Brain (organoid and tissue), 16 donors: ENCODE measurements at places on chromosomes 13 and 19.
A peak's percentile ranks its signal among the peaks of the same experiment; 100 is the strongest.

DNA sequence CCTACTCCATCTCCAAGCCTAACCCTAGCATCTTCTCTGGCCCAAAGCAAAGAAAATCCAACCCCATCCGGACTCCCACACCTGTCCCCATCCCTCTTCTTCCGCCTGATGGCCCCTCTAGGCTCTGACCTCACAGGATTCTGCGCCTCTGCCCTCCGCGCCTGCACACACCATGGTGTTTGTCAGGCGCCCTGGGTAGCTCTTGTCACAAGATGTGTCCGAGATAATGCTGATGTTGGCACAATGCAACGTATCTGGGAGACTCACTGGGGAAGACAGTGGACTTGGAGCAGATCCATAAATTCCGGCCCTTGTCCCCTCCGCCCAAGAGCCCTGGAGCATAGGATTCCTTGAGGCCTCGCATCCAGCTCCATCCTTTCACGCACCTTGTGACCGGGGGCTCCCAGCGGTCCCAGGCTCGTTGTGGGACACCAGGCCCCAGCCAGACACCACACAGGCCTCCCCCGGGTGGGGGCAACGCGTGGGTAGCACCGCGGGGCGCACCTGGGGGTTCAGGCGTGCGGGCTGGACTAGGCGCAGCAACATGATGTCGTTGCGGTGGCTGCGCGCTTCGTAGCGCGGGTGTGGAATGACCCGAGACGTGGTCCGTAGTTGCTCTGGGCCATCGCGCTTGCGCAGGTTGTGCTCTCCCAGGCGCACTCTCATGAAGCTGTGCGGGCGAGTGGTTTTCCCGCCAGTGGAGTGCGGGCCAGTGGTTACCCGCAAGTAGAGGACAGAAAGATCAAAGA, 3.1 kb upstream of the KLK1 start:
- no peak for DNase-seq

GRCh38 chr13:45773236-45773635, 71.1 kb downstream of the CBY2 start:
- no peak for DNase-seq

DNA sequence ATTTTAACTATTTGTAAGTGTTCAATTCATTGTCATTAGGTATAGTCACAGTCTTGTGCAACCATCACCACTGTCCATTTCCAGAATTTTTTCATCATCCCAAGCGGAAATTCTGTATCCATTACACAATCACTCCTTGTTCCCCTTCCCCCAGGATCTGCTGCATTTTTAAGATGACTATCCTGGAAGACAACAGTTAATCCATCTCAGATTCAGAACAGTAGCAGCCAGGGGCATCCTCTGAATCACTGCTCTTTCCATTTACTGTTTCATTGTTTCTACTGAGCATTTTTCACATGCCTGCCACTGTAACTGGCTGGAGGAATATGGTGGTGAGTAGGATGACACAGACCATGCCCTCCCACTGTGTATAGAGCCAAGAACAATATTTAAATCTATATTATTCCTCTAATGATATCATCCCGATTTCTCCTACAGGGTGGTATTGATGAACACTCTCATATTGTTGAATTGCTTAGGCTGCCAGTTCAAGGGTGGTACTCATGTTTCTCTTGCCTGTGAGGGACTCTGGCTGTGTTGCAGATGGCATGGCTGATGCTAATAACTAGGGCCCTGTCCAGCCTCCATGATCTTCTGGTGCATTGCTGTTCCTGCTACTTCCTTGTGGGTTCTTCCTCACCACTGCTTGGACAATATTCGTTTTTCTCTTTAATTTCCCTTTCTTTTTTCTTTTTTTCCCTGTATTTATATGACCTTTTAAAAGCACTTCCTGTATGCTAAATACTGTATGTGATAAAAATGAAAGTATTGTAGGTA, 59.0 kb downstream of the WDFY2 start:
- no peak for DNase-seq

- peak; percentile 39 for DNase-seq
Observed at GRCh38 chr19:50994129-50994528, 7.3 kb downstream of the KLK8 start.

GRCh38 chr19:10468133-10468532, 35.0 kb downstream of the KEAP1 start:
- no peak for DNase-seq

GRCh38 chr13:33284916-33285315, 639 bp downstream of the STARD13 start:
- no peak for DNase-seq

DNA sequence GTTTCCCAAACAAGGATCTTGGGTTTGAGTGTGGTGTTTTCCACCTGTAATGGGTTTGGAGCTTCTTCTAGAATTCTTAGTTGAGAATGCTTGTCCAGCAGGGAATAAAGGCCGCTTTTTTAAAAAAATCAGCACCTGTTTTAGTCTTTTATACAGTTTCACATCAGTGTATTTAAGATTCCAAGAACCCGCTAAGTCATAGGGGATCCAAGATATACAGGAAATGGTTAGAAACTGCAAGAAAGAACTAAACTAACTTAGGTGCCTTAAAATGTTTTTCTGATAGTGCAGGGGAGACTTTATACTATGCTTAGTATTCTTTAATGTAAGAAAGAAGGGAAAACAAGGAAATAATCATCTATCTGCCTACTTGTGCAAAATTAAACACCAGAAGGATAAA, 74.7 kb downstream of the C13orf42 start:
- DNase-seq, result no peak

GRCh38 chr13:103312467-103312866, 246.2 kb upstream of the SLC10A2 start:
- no peak for DNase-seq

DNA sequence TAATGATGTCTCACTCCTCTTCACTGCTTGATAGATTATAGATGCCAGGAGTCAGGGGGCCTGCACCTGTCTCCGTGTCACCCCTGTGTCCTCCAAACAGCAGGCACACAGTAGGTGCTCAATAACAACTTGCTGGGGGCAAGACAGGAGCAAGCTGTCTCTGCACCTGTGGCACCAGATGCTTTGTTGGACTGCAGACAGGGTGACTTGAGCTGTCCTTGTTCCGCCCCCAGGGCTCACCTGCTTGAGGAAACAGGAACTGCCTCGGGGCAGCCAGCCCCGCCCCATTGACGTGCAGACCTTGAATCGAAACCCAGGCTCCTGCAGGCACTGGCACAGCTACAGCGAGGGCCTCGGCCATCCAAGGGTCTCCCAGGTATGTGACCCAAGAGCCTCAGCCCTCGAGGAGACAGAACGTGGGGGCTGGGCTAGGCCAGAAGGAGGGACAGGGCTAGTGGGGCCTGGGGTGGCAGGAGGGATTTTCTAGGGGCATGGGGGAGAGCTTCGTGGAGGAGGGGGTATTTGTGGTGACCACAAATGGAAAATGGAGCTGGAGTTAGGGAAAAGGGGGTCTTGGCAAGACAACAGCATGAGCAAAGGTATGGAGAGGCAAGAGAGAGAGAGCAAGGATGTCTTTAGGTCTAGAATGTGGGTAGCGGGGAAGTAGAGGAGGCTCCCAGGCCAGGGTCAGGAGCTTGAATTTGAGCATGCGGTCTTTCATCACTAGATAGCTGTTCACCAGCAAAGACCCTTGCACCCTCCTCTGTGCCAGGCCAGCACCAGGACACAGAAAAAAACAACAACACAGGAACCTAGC, at the start of gene HSH2D:
HSH2D (plus strand) TSS at position 287 of the 817 bp plus-strand sequence. CDS start 5,066 bp downstream, outside the sequence.
- DNase-seq, result no peak

GRCh38 chr13:26225896-26226617, 3.9 kb upstream of the RNF6 start:
- DNase-seq, result no peak

DNA sequence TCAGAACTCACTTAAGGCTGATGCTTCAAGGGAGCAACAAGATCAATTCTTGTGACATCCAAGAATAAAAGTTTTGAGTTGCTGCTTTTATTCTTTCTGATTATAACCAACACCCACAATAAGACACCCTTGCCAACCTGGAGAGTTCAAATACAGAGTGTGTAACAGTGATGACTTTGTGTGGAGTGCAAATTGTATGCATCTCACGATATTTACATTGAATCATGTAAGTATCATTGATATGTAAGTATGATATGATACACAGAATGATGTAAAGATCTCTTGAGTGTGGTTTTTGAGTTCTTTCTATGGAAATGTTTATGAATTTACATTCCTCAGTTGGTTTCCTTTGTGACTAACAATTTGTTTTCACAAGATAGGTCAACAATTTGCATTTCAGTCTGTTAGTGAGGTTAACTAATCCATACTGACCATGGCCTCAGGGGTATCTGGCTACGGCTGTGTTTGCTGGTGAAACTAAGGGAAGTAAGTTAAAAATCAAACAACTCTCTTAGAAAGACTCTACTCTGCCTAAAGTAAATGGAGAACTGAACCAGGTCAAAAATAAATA, 12.4 kb downstream of the LHFPL6 start:
- no peak for DNase-seq

DNA sequence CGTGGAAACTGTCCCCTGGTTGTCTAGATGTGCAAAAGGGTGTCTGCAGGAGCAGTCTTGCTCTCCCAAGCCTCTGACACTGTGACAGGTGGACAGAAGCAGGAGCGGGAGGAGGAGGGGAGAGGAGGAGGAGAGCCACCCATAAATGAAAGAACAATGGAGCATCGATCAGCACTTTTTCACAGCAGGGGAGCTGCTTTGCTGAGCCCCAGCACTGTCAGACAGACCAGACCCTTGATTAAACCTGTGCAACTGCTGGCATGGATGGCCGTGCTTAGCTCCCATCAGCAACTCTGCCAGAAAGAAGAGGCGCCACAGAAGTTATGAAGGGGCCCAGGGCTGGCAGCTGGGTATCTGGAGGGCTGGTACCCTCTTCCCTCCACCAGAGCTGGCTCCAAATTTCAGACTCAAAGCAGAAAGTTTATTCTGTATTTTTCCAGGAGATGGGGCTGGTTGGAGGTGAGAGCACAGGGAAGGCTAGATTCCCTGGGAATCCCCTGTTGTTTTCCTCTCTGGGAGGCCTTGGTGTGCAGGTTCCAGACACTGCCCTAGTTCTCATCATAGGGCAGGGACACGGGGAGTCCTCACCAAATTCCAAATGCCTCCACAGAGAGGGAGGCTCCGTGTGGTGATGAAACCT, 1192.2 kb downstream of the UQCRFS1 start:
- DNase-seq, result no peak

DNA sequence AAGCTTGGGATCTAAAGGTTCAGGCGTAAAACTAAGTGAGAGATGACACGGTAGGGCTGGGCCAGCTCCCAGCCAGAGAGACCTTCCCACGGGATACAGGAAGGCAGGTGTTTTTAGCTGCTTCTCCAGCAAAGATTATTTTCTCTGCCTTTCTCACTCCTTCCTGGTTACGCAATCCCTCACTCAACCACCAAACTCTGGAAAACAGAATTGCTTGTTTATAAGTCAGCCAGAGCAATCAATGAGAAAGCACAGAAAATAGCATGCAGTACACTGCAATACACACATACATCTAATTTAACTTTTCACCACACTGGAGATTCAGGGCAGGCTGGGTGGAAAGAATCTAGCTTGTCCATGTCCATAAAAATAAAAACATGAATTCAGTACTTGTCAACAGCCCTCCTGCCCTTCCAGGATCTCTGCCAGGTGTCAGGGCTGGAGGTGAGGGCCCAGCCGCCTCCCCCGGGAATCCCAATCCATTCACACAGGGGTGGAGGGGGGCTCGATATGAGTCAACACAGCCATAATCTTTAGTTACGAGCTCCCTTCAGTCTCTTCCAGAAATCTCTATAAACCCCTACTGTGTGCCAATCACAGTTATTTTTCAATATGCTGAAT, 12.2 kb downstream of the RHPN2 start:
- no peak for DNase-seq

DNA sequence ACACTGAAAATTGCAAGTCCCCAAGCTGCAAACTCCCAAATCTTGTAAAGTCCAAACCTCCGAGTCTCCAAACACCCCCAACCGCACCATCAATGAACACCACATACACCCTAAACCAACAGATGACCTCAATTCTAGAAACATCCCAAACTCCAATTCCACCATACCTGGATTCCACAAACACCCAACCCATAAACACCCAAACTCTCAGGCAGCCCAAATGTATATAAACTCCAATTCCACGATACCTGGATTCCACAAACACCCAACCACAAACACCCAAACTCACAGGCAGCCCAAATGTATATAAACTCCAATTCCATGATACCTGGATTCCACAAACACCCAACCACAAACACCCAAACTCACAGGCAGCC, 470 bp downstream of the C3 start:
- DNase-seq, result no peak
